NCI-H187 treated with DMSO at 0.1 percent for 48 hours (cell line): ENCODE measurements at places on chromosomes 5 and 9.

- no peak for DNase-seq
Measured at GRCh38 chr9:94250456-94250855, 8.6 kb upstream of the ZNF169 start.

DNA sequence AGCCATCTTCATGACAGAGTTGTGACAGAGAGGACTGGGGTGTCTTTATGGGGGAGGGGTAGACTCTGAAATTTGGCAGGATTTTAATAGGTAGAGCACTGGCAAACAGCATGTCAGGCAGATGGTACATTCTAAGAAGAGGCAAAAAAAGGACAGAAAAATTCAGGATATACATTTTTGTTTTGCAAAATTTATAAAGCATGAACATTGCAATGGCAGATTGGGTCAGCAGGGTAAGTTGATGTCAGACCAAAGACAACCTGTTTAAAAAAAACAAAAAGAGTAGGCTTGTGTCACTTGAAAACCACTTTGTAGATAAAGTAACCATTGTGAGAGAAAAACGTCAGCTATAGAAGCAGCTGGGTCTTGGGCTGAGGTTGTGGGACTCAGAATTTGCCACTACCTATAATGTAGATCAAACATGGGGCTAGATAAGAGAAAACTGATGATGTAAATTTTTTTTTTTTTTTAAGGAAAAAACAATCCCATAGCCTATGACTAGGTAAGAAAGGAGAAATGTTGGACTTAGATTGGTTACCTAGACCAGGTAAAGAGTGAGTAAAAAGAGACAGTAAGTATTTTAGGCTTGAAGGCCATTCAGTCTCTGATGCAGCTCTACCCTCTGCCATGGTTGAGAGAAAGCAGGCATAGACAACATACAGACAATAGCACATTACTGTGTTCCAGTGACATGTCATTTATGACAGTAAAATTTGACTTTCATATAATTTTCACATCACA is 8.3 kb downstream of the CAMK4 start:
- no peak for DNase-seq

DNA sequence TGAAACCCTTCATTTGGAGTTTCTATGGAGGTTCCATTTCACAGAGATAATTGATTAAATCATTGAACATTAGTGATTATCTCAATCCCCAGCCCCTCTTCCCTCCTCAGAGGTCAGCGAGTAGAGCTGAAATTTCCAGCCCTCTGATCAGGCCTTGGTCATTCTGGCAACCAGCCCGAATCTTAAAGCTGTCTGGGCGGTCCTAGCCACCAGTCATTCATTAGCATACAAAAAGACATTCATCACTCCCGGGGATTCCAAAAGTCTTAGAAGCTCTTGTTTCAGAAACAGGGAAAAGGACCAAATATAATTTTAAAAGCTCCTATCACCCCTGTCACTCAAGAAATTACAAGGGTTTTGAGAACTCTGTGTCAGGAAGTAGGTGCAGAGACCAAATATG is 41.3 kb downstream of the ZNF474 start:
- DNase-seq: no peak

DNA sequence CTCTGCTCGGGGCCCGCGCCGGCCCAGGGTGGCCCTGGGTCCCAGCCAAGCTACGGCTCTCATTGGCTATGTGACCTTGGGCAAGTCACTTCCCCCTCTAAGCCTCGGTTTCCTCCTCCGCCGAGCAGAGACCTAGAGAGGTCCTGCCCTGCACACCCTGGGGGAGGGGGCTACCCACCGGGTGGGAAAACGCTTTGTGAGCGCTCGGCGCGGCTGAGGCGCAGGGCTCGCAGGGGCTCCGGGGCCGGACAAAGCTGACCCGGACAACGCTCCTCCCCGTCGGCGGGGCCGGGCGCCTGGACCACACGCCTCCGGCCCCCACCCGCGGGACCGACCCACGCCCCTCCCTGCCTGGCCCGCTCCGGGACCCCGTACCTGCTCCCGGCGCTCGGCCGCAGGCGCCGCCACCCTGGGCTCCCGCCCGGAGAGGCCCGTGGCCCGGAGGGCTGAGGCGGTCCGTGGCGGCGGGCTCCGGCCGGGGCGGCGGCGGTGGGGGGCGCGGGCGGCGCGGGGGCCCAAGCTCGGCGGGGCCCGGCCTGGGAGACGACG is 85.7 kb upstream of the MELK start:
- no peak for DNase-seq

DNA sequence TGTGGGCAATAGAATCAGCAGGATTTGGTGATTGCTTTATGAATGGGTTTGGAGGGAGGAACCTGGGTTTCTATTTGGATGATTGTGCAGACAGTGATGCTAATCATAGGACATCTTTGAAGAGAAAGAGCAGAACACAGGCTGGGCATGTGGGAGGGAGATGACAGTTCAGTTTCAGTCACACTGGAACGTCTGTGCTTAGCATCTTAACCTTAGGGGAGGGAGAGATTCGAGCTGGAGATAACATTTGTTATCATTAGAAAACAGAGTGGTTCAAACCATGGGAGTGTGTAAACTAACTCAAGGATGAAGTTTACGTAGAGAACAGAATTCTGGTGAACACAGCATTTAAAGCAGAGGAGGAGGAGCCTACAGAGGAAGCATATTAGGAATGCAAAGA is 138.6 kb upstream of the PPP2R2B start:
- no peak for DNase-seq

DNA sequence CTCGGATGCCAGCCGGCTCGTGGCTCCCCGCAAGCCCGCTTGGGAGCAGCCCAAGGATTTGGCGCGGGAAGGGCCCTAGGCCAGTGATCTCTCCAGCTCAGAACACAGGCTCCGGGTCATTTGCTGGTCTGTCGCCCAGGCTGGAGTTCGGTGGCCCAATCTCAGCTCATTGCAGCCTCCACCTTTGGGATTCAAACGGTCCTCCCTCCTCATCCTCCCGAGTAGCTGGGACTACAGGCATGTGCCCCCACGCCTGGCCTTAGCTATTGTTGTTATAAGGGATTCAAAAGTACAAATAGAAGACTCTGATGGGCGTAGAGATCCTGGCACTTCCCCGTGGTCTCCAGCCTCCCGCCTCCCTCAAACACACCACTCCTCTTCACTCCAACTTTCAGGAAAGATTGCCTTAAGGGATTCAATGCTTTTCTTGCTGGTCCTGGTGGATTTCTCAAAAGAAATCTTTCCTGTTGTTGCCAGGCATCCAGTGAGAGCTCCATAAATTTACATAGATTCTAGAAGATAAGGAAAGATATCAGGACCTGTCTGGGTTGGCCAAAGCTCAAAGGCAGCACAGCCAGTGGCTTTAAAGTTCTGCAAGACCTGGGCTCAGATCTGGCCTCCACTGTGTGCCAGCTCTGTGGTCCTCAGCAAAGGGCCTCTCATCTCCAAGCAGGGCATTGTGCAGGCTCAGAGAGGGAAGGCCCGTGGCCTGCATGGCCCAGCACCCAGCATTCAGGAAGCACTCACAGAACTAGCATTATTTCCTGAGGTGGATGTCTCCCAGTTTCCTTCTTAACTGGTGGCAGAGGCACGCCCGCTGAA is 1.0 kb downstream of the AIF1L start:
- DNase-seq: no peak

DNA sequence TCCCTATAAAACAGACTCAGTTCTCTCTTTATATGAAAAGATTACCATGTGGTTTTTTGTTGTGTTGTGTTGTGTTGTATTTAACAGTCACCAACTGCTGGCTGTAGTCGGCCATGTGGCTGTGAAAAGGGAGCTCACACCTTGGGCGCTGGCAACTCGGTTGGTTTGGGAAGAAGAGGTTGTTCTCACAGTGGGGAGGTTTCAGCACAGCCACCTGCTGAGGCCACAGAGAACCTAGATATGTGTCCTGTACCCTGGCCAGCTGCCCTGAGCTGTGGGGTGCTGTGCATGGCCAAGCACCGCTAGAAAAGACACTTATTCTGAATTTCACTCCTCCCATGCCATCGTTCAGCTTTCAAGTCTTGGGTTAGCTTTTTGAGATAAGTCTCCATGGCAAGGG is 58.8 kb downstream of the SYK start:
- DNase-seq: no peak

- DNase-seq: no peak
Measured at GRCh38 chr9:14661421-14662059, 31.7 kb downstream of the ZDHHC21 start.

GRCh38 chr5:158485047-158485446 is 614.7 kb downstream of the EBF1 start:
- no peak for DNase-seq

GRCh38 chr9:125484350-125485282 is 222.4 kb downstream of the MAPKAP1 start:
- no peak for DNase-seq
